A172 (cell line): ENCODE measurements at places on chromosomes 3 and 15. TPM values are rescaled to one million over a fixed set of nuclear protein-coding genes. Genes with fewer than 3 reads are reported as not detected.

Gene FGF12
- 4.3 and 4.9 TPM in 2 replicates for total RNA-seq

GRCh38 chr3:57230006-57230405 lies 2.5 kb downstream of the APPL1 start:
- DNase-seq, result no peak

- no peak for DNase-seq
Observed at GRCh38 chr15:77525400-77525811, 104.7 kb downstream of the HMG20A start.

Gene GPR27
- not detected in 2 replicates for total RNA-seq

- no peak for DNase-seq
Observed at GRCh38 chr15:69782809-69783208, 314.9 kb downstream of the TLE3 start.

DNA sequence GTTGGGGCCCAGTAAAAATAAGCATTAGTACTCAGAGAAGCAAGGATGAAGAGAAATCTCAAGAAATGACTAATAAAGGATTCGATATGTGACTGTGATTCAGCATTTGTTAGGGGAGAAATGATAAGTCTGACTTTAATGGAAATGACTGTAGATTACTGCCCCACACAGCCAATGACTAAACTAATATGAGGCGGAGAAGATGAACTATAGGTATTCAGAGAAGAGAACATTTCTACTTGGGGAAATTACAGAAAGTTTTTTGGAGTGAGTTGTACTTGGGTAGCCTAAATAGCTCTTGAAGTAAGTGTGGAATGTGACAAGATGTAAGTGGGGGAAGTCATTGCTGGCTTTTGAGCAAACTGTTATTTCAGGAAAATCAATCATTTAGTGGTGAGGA lies 380.0 kb downstream of the PDCD6IP start:
- peak; percentile 30 for DNase-seq
